ENCODE measurements at places on chromosomes 16 and 17. TPM values are rescaled to one million over a fixed set of nuclear protein-coding genes. Genes with fewer than 3 reads are reported as not detected.
A peak's percentile ranks its signal among the peaks of the same experiment; 100 is the strongest.

- DNase-seq, result peak; percentile 90
Observed at GRCh38 chr17:57723427-57724025, 21.6 kb downstream of the CCDC182 start.

DNA sequence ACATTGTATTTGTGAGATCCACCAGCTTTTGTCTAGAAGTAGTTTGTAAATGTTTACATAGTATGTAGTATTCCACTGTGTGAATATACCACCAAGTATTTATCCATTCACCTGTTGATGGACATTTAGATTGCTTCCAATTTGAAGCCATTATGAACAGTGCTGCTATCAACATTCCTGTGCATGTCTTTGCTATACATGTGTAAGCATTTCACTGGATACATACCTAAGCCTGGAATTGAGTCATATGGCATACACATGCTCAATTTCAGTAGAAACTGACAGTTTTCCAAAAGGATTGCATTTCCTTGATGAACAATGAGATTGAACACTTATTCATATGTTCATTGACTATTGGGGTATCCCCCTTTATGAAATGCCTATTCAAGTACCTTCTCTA lies 540.6 kb upstream of the SOX9 start:
- no peak for DNase-seq

CNGB1 gene
- not detected for total RNA-seq

GRCh38 chr17:50371526-50371925 lies 1.5 kb downstream of the MRPL27 start:
- DNase-seq, result no peak

- no peak for DNase-seq
Observed at GRCh38 chr16:58906981-58907715, 173.0 kb upstream of the GOT2 start.

DNA sequence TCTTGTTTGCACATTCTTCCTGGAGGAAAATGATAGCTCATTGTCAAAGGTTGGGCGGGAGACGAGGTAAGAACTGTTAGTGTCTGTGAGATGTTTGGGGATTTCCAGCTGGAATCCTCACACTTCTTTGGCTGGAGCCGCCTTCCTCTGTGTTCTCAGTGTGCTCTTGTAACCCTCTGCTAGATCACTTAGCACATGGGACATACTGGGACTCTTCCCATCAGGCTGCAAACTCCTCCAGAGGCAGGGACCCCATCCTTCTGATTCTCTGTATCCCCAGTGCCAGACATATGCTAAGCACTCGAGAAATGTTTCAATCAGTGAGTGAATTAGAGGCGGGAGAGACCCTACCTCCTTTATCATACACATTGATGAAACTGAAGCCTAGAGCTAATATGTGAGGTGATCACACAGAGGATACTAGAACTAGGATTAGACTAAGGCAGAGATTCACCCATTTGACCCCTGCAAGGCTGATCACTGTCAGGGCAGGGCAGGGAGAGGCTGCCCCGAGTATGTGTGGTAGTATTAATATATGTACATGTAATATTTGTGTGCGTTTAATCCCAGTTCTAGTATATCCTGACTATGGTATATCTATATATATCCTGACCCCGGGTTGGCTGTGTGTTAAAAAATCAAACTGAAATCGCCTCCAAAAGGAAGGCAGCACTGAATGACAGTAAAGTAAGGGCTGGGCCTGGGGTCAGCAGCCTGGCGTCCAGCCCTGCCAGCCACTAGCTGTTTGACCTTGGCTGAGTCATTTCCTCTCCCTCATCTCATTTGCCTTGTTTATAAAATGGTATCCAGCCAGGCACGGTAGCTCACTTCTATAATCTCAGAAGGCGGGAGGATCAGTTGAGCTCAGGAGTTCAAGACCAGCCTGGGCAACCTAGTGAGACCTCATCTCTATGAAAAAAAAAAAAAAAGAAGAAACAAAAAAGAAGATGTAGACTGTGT lies 75.5 kb upstream of the TBX2 start:
- DNase-seq, result no peak

DNA sequence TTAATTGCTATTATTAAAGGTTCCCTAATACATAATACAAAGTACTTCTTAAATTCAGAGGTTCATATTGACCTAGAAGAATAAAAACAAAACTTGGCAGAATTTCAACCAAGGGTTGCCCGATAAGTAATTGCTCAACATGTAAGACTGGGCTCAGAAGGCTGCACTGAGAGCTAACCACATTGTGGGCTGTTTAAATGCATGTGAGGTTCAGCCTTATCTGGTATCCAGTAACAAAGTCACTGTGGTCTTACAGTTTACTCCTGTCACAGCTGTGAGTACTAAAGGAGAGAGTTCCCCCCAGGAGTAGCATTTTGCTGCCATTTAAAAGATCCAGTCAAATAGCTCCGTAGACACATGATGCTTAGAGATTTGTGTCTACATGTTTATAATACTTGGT lies 1.6 kb upstream of the DHRS11 start:
- DNase-seq, result peak; percentile 73

DNA sequence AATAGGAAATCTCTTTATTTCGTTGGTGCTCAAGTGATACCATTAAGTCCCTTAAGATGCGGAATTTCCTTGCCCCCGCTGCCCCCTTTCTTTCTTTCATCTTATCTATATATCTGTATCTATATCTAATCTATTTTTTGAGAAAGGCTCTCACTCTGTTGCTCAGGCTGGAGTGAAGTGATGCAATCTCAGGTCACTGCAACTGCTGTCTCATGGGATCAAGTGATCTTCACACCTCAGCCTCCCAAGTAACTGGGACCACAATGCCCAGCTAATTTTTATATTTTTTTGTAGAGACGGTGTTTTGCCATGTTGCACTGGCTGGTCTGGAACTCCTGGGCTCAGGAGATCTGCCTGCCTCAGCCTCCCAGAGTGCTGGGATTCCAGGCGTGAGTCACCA lies 693.5 kb downstream of the WWOX start:
- DNase-seq, result no peak

DNA sequence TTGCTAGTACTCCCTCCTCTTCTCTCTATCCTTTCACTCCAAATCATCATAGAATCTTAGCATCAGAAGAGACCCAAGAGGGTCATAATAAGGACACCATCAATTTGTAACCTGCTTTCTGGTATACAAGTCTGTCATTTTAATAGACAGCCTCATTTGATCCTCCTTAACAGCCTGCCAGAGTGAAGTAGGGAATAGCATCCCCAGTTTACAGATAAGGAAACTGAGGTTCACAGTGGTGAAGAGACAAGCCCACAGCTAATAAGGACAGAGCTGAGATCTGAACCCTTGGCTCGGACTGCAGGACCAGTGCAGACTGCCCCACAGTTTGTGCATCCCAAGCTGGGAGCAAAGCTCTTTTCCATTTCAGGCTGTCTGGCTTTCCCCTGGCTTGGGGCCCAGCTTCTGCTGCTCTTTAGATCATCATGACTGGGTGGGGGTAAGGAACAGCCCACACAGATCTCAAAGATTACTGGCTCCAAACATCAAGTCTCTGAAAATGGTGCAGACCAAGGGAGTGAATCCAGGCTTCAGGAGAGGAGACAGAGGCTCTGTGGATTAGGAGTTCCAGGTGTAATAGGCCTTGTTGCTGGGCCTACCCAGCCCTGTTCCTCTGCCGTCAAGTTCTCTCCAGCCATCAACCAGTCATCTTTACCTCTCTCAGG lies 10.3 kb upstream of the IGFBP4 start:
- DNase-seq, result peak; percentile 23

COQ7 gene
- 17.4 TPM for total RNA-seq

AIPL1 gene
- not detected for total RNA-seq

- DNase-seq, result no peak
Observed at GRCh38 chr16:75481475-75481874, 13.8 kb downstream of the CHST6 start.

ARL6IP1 gene
- total RNA-seq, result 94.5 TPM

GRCh38 chr16:1688807-1689560 lies 10.9 kb downstream of the JPT2 start:
- DNase-seq, result no peak

CCL17 gene
- not detected for total RNA-seq

GRCh38 chr16:17350207-17350606 lies 120.6 kb downstream of the XYLT1 start:
- no peak for DNase-seq

- DNase-seq, result no peak
Observed at GRCh38 chr16:90002759-90003158, 16.5 kb downstream of the DBNDD1 start.

GRCh38 chr17:3738562-3739295 lies 15.0 kb downstream of the HASPIN start:
- peak; percentile 49 for DNase-seq

DNA sequence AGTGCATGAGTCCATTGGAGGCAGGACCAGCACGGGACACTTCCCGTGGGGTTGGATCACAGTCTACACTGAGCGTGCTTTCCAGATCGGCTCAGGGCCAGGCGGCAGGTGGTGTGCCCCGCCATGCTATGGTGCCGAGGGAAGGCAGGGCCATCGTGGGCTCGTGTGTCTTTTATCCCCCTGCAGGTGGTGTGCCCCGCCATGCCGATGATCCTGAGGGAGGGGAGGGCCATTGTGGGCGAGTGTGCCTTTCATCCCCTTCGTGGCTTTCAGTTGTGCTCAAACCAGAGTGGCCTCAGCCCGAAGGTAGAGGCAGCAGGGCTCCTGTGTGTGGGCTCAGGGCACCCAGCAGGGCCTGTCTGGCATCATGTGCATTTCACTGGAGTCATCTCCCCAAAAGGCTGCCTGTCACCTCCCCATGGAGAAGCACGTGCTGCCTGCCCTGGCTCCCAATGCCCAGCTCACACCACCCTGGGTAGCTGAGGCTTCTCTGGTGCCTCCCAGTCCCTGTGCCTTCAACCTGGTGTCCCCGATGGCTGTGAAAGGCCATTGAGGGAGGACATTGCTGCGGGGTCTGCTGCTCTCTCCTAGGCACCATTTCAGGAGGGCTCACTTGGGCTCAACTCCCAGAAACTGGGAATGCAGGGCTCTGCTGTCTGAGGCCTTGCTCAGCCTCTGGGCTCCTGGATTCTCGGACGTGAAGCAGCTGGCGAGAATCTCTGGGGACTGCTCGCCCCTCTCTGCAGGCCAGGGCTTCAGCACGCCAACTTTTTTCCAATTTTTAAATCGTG lies 207.6 kb downstream of the NPIPB11 start:
- no peak for DNase-seq

GRCh38 chr16:49832177-49832576 lies 23.7 kb downstream of the ZNF423 start:
- DNase-seq, result no peak

- DNase-seq, result peak; percentile 72
Observed at GRCh38 chr17:8300627-8301242, 5.5 kb upstream of the SLC25A35 start.

DNA sequence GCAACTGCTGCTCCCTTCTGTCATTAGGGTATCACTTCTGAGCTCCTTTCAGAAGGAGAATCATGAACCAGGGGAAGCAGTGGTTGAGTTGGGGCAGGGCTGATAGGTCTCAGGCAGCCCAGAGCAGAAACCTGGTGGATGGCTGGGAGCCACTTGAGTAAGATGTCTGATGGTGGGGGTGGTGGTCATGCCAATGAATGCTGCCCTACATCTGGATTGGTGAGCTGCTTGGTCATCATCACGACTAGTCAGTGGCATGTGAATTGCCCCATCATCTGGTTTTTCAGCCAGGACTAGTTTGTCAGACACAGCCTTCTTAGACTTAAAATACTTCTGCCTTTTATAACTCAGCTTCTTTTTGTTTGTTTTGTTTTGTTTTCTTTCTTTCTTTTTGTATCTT lies 2.6 kb downstream of the GID4 start:
- DNase-seq, result no peak

- no peak for DNase-seq
Observed at GRCh38 chr16:17106243-17106791, 364.4 kb downstream of the XYLT1 start.

- DNase-seq, result no peak
Observed at GRCh38 chr16:59295474-59295873, 561.4 kb upstream of the GOT2 start.

TPPP3 gene
- total RNA-seq, result 67.0 TPM

GRCh38 chr16:14522671-14523070 lies 107.4 kb downstream of the PARN start:
- no peak for DNase-seq

SLC13A2 gene
- not detected for total RNA-seq

CENPV gene
- 8.2 TPM for total RNA-seq

CCL4 gene
- total RNA-seq, result not detected

GRCh38 chr17:67469208-67469980 lies 92.3 kb downstream of the PITPNC1 start:
- peak; percentile 25 for DNase-seq

DNA sequence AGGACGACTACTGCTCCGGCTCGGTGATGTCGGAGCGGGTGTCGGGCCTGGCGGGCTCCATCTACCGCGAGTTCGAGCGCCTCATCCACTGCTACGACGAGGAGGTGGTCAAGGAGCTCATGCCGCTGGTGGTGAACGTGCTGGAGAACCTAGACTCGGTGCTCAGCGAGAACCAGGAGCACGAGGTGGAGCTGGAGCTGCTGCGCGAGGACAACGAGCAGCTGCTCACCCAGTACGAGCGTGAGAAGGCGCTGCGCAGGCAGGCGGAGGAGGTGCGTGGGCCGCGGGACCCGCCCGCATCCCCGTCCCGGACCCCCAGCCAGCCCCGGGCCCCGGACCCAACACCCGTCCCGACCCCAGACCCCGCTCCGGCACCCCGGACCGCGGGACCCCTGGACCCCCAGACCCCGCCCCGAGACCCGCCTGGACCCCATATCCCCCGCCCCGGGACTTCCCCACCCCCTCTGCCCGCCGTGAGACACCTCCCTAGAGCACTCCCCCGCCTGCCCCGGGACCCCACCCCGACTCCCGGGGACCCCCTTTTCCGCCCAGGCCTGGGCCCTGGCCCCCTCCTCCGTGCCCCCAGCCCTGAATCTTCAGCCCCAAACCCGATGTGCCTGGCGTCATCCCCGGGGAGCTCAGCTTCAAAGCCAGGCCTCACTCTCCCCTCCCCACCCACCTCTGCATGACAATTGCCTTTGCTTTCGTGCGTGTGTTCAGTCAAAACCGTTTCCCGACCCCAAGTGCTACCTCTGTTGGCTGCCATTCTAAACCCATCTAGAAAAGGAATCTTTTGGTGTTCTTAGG lies 594 bp downstream of the MAPK8IP3 start:
- DNase-seq, result peak; percentile 39

Measured in myocyte (in vitro differentiated cells).